ENCODE measurements at places on chromosomes 11 and 22.

GRCh38 chr11:72683782-72684200 is 9.6 kb upstream of the PDE2A start:
- no peak overlapping the region for H3K27ac ChIP-seq
- peaks cover 4% of the 10 kb centered on the region for H3K27me3 ChIP-seq
- H3K36me3 ChIP-seq = peaks cover 4% of the 10 kb centered on the region

GRCh38 chr22:23220485-23221350 is 40.4 kb downstream of the BCR start:
- no peaks in the 10 kb centered on the region for H3K27me3 ChIP-seq
- H3K4me1 ChIP-seq = peaks cover 66% of the 10 kb centered on the region
- DNase-seq = no peak
- H3K4me3 ChIP-seq = no peak overlapping the region
- H3K36me3 ChIP-seq = no peaks in the 10 kb centered on the region
- no peak overlapping the region for H3K27ac ChIP-seq

DNA sequence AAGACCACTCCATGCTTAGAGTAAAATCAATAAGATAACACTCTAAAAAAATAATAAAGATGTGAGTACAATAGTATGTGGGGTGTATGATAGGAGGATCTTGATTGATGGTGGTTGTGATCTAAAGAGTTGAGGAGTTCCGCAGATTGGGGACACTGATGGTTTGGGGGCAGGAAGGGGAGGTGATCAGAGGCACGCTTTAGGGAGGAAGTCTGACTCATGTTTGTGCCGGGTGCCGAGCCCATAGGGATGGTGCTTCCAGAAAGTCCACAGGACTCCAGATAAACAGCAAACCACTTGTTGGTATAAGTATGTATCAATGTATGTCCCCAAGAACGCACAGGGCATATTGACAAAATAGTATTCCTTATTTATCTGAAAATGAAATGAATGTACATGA is 27.5 kb downstream of the LINC01488 start:
- H3K4me3 ChIP-seq = no peak overlapping the region
- H3K36me3 ChIP-seq = no peaks in the 10 kb centered on the region
- H3K27ac ChIP-seq = no peak overlapping the region
- H3K27me3 ChIP-seq = no peaks in the 10 kb centered on the region
- no peak for DNase-seq

DNA sequence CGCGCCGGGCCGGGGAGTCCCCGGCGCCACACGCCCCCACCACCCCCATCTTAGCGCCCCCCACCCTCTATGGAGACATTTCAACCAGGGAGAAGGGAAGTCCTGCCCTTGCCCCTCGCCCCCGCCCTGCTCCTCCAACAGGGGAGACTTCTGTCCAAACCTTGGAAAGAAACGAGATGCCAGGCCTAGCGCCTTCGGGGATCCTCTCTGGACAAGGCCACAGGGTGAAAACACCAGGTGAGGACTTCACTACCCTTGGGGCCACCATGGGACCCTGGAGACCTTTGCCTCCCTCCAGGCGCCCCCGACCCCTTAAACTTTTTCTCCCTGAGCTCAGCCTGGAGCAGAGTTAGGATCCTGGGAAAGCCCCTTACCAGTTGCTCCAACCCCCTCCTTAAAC is 11.6 kb upstream of the NPAS4 start:
- no peak overlapping the region for H3K27ac ChIP-seq
- H3K36me3 ChIP-seq = no peaks in the 10 kb centered on the region
- DNase-seq = no peak
- peaks cover 6% of the 10 kb centered on the region for H3K4me1 ChIP-seq
- no peaks in the 10 kb centered on the region for H3K27me3 ChIP-seq
- H3K4me3 ChIP-seq = no peak overlapping the region

DNA sequence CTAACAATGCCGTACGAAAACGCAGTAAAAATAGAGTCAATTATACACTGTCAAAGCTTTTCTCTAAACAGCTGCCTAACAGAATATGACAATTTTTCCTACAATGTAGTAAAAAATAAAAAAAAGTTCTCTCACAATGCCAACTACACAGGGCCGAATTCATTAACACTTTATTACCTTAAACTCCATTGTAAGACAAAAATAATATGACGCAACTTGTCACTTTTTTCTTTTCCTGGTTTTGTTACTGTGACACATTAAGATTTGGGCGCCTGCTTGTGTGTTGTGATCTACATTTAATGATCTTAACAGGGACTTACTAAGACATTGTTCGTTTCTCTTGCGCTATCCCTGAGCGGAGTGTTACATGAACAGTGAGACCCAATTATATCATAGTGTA is 204.1 kb downstream of the INSC start:
- no peak for DNase-seq
- no peak overlapping the region for H3K4me3 ChIP-seq
- no peaks in the 10 kb centered on the region for H3K36me3 ChIP-seq
- no peaks in the 10 kb centered on the region for H3K27me3 ChIP-seq
- H3K27ac ChIP-seq = no peak overlapping the region

- no peaks in the 10 kb centered on the region for H3K27me3 ChIP-seq
- no peaks in the 10 kb centered on the region for H3K36me3 ChIP-seq
- no peak overlapping the region for H3K4me3 ChIP-seq
- peaks cover 4% of the 10 kb centered on the region for H3K4me1 ChIP-seq
- no peak overlapping the region for H3K27ac ChIP-seq
- no peak for DNase-seq
These were observed 88.6 kb downstream of the TEAD1 start for GRCh38 chr11:12762696-12763324.

DNA sequence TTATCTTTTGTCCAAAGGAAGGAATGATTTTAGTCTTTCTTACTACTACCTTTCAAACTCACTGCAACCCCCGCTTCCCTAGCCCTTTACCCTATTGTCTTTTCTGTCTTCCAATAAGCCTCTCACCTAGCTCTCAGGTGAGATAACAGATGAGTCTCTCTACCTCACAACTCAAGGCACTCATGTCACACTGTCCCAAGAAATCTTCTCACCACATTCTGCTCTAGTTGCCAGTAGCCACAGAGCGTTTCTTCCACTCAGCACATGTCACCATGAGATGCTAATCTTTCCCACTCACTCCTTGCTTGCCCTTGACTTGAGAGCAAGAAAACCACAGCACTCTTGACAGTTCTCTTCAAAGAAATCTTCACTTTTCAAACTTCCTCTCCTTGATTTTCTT is 32.7 kb upstream of the TMEM41B start:
- H3K27me3 ChIP-seq = no peaks in the 10 kb centered on the region
- DNase-seq = no peak
- no peaks in the 10 kb centered on the region for H3K36me3 ChIP-seq
- no peaks in the 10 kb centered on the region for H3K4me1 ChIP-seq
- no peak overlapping the region for H3K4me3 ChIP-seq

DNA sequence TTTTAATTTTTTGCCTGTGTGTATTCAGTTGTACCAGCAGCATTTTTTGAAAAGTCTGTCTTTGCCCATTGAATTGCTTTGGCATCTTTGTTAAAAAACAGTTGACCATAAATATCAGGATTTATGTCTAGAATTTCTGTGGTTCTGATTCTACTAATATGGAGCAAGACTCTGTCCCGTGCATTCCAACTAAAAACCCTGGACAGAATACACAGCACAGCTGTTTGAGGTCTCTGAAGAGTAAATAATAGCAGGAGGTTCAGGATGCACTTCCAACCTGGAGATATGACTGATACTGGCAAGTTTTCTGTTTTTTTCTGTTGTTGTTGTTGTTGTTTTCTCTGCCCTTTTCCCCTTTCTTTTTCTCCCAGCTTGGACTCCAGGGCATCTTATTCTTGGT is 141.9 kb downstream of the TMEM135 start:
- no peak overlapping the region for H3K4me3 ChIP-seq
- H3K27ac ChIP-seq = no peak overlapping the region
- DNase-seq = no peak
- no peaks in the 10 kb centered on the region for H3K4me1 ChIP-seq
- H3K36me3 ChIP-seq = no peaks in the 10 kb centered on the region
- no peaks in the 10 kb centered on the region for H3K27me3 ChIP-seq

DNA sequence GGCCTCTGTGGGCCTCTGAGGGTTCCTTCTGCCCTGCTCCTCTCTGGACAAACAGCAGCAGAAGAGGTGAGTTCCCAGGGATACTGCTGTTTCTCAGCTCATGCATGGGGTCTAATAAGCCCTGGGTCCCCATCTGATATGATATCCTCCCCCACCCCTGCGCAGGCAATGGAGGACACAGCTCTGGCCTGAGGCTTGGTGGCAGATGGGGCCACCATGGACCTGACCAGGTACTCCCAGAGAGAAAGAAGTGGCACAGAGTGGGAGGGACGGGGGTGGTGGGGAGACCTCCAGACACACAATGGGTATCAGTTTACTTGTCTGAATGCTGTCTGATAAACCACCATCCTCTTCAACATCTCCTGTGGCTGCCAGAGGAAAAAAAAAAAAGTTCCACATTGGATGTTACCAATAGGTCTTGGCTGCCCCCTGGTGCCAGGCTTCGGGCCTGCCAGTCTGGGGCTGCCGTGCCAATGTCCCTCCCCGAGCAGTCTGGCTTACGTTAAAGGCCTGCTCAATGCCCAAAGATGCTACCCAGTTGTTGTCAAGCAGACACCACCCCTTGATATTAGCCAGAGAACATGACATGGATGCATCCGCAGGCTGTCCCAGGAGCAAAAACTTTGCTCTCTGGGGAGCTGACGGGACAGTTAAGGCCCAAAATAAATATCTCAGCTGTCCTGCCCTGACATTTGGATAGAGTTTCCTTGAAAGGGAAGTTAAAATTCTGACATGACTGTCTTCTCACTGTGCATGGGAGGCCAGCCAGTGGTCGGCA is 27.9 kb upstream of the ABCC8 start:
- H3K36me3 ChIP-seq = no peaks in the 10 kb centered on the region
- H3K4me3 ChIP-seq = no peak overlapping the region
- no peak overlapping the region for H3K27ac ChIP-seq

DNA sequence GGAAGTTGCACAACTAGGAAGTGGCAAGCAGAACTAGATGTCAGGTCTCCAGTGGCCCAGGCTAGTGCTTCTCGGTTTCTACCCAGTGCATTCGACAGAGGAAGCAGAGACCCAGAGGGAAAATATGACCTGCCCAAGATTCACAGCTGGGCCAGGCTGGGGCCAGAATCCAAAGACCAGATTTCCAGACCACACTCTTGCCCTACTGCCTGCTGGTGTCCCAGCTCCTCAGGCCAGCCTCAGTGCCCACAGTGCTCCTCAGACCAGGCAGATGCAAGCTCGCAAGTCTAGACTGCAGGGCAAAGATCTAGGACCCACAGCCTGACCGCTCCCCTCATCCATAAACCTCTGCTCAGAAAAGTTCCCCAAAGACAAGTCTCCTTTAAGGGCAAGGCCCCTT is 262.6 kb downstream of the BUD13 start:
- no peak for DNase-seq
- no peaks in the 10 kb centered on the region for H3K27me3 ChIP-seq
- H3K4me1 ChIP-seq = no peaks in the 10 kb centered on the region
- no peaks in the 10 kb centered on the region for H3K36me3 ChIP-seq
- no peak overlapping the region for H3K27ac ChIP-seq
- no peak overlapping the region for H3K4me3 ChIP-seq

- H3K27me3 ChIP-seq = no peaks in the 10 kb centered on the region
- no peaks in the 10 kb centered on the region for H3K36me3 ChIP-seq
- H3K4me1 ChIP-seq = no peaks in the 10 kb centered on the region
- no peak overlapping the region for H3K27ac ChIP-seq
- no peak for DNase-seq
These were observed 346.6 kb downstream of the AASDHPPT start for GRCh38 chr11:106424111-106424510.

GRCh38 chr11:17008099-17008498 is 6.1 kb downstream of the PLEKHA7 start:
- H3K4me3 ChIP-seq = no peak overlapping the region
- DNase-seq = peak; percentile 75
- H3K36me3 ChIP-seq = no peaks in the 10 kb centered on the region

DNA sequence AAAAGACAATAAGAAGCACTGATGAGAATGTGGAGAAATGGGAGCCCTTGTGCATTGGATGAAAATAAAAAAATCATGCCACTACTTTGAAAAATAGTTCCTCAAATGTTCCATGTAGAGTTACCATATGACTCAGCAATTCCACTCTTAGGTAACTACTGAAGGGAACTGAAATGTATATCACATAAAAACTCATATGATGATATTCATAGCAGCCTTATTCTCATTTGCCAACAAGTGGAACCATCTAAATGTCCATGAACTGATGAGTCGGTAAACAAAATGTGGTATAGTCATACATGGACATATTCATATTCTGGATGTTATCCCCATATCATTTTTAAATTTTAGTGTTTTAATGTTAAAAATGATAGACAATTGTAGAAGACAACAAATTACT is 3.5 kb downstream of the KRTAP5-9 start:
- H3K27me3 ChIP-seq = no peaks in the 10 kb centered on the region
- H3K4me1 ChIP-seq = no peaks in the 10 kb centered on the region
- H3K4me3 ChIP-seq = no peak overlapping the region
- H3K36me3 ChIP-seq = no peaks in the 10 kb centered on the region

DNA sequence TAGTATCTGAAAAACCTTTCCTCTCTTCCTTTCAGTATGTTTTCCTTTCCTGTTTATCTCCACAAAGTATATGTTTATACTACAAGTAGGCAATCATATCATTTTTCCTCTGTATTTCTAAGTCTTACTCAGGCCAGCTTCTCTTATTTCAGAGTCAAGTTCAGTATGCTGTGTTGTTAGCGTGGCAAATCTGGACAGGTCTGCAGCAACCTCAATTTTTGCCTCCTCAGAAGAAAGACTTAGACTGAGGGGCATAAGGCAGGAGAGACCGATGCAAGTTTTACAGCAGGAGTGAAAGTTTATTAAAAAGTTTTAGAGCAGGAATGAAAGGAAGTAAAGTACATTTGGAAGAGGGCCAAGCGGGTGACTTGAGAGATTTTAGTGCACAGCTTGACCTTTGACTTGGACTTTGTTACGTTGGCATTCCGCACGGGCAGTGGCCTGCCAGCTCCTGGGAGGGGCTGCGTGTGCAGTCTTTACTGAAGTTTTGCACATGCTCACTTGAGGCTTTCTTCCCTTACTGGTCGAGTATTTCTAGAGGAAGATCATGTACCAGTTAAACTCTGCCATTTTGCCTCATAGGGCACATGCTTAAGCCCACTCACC is 343.2 kb downstream of the NTM start:
- H3K4me1 ChIP-seq = no peaks in the 10 kb centered on the region
- no peak overlapping the region for H3K4me3 ChIP-seq
- H3K27me3 ChIP-seq = no peaks in the 10 kb centered on the region
- no peaks in the 10 kb centered on the region for H3K36me3 ChIP-seq
- DNase-seq = no peak

GRCh38 chr11:108541531-108541930 is 43.3 kb upstream of the POGLUT3 start:
- no peak overlapping the region for H3K27ac ChIP-seq
- no peaks in the 10 kb centered on the region for H3K36me3 ChIP-seq
- DNase-seq = no peak
- H3K27me3 ChIP-seq = no peaks in the 10 kb centered on the region

- H3K36me3 ChIP-seq = no peaks in the 10 kb centered on the region
- H3K27ac ChIP-seq = no peak overlapping the region
- no peaks in the 10 kb centered on the region for H3K4me1 ChIP-seq
These were observed 76.9 kb upstream of the PITPNB start for GRCh38 chr22:27995801-27996528.
